Myocyte (in vitro differentiated cells): ENCODE measurements at places on chromosomes 13 and 19. TPM values are rescaled to one million over a fixed set of nuclear protein-coding genes. Genes with fewer than 3 reads are reported as not detected.
A peak's percentile ranks its signal among the peaks of the same experiment; 100 is the strongest.

Gene RRAS
- 29.8 and 42.1 TPM in 2 replicates for total RNA-seq

- DNase-seq, result peak; percentile 30
Observed at GRCh38 chr19:37654629-37655300, 500 bp downstream of the ZFP30 start.

DNA sequence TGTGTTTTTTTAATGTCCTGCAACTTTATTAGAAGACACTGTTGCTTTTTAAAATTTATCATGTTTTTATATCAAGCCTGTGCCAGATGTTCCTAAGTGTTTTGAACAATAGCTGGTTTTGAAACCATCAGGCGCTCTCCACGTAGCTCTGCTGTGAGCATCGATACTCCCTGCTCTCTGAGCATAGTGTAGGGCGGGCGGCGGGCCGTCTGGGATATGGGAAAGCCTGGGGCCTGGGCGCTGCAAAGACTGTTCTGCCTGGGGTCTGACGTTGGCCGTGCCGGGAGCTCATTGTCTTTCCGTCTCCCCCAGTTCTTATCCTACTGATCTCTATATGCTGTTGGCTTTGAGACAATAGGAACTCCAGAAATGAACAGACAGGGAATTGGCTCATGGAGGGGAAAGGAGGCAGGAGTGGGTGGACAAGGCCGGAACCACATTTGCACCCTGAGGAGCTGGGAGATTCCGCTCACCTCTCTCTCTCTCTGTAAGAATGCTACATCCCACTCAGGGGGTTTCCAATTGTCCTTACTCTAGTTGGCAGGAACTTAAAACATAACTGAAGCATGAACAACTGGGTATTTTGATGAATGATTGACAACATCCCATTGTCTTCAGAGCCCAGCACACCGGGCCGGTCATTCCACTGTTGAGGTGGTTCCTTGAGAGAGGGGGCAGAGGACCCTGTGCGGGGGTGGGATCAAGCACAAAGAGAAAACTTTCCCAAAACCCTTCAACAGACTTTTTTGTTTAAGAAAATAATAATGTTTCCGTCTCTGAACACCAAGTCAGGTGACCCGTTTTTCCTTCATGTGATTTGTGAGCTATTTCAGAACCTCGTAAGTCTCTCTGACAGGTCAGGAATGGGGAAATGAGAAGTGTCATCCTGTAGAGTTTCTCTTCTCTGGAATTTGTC lies 64.7 kb downstream of the COL4A2 start:
- no peak for DNase-seq

Gene KLK14
- not detected in 2 replicates for total RNA-seq

Gene SGCG
- 84.9 and 131 TPM in 2 replicates for total RNA-seq

- peak; percentile 61 for DNase-seq
Observed at GRCh38 chr13:39311619-39312018, 273.4 kb downstream of the NHLRC3 start.
